A375 (cell line): ENCODE measurements at places on chromosomes 5 and 9. TPM values are rescaled to one million over a fixed set of nuclear protein-coding genes. Genes with fewer than 3 reads are reported as not detected.

CDH12 gene
- 29.0 and 31.6 TPM in 2 replicates for total RNA-seq

INSL6 gene
- not detected in 2 replicates for total RNA-seq

KIAA0825 gene
- total RNA-seq: 0.45 TPM in 2 replicates

POLR3G gene
- total RNA-seq: 28.3 and 39.6 TPM in 2 replicates

DOCK8 gene
- 1.5 and 1.9 TPM in 2 replicates for total RNA-seq

MEF2C gene
- total RNA-seq: 6.4 and 7.1 TPM in 2 replicates

TEX48 gene
- not detected in 2 replicates for total RNA-seq
